Motor neuron (in vitro differentiated cells): ENCODE measurements at places on chromosomes 5 and 9. TPM values are rescaled to one million over a fixed set of nuclear protein-coding genes. Genes with fewer than 3 reads are reported as not detected.
A peak's percentile ranks its signal among the peaks of the same experiment; 100 is the strongest.

DNA sequence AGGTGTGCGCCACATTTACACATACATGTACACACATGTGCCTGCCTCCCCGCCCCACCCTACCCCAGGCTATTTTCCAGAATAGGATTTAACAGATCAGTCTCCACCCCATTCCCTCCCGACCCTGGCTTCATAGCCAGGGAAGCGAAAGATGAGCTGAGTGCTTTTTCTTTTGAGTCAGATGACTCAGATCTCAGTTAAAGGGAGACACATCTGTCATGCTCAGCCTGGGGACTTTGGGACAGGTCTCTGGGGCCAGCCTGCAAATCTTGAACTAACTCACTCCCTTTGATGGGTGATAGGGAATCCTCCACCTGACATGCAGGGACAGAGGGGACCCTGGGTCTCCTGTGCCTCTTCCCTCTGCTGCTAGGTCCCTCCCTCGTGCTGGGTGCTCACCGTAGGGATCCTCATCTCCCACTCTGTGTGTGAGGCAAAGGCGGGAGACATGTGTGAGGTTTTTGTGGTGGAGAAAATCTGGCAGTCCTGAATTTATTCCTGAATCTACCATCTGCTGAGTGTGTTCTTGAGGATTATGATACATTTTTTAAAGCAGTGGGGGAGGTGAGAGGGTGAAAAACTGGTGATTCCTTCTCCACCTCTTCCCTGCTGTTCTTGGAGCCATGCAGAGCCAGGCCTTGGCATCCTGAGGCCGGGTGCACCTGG lies 37.7 kb downstream of the NEUROG1 start:
- ATAC-seq: peak; percentile 90

GRCh38 chr5:130975847-130976246 lies 189.2 kb downstream of the HINT1 start:
- no peak for ATAC-seq

SLC36A3 gene
- 0.28 and 0.49 TPM in 2 replicates for total RNA-seq

KCNT1 gene
- 0.36 and 0.43 TPM in 2 replicates for total RNA-seq

- ATAC-seq: no peak
Observed at GRCh38 chr5:138763037-138763778, 10.0 kb downstream of the CTNNA1 start.

GRCh38 chr5:158407824-158408195 lies 548.9 kb upstream of the CLINT1 start:
- ATAC-seq: no peak

PCDHGA1 gene
- total RNA-seq: 1.3 and 1.7 TPM in 2 replicates

GNA14 gene
- 0.68 TPM in 1 of 2 replicates, not detected in the other for total RNA-seq
